ENCODE measurements at places on chromosomes 2 and 18.

DNA sequence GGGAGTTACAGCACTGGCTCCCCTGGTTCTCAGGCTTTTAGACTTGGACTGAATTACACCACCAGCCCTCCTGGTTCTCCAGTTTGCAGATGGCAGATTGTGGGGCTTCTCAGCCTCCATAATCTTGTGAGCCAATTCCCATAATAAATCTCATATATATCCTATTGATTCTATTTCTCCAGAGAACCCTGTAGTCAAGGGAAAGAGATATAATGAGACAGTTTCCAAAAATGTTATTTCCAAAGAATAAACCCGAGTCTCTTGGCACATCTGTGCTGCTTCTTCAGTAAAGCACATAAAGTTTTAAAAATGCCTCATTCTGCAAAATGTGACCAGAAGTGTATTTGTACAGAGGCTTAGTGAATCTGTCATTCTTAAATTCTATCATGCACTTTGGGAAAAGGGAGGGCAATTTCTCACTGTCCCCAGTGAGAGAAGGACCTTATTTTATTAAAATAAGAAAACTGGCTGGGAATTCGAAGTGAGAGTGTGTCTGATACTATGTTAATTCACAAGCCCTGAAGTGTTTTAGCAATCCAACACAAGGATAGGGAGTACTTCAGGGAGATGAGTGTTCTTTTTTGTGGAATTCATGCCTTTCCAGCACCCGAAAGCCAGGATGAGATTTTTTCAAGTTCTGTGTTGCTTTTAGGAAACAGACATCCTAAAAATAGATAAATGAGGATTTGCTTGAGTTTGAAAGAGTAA is 282.4 kb upstream of the CHAC2 start:
- no peak for DNase-seq

DNA sequence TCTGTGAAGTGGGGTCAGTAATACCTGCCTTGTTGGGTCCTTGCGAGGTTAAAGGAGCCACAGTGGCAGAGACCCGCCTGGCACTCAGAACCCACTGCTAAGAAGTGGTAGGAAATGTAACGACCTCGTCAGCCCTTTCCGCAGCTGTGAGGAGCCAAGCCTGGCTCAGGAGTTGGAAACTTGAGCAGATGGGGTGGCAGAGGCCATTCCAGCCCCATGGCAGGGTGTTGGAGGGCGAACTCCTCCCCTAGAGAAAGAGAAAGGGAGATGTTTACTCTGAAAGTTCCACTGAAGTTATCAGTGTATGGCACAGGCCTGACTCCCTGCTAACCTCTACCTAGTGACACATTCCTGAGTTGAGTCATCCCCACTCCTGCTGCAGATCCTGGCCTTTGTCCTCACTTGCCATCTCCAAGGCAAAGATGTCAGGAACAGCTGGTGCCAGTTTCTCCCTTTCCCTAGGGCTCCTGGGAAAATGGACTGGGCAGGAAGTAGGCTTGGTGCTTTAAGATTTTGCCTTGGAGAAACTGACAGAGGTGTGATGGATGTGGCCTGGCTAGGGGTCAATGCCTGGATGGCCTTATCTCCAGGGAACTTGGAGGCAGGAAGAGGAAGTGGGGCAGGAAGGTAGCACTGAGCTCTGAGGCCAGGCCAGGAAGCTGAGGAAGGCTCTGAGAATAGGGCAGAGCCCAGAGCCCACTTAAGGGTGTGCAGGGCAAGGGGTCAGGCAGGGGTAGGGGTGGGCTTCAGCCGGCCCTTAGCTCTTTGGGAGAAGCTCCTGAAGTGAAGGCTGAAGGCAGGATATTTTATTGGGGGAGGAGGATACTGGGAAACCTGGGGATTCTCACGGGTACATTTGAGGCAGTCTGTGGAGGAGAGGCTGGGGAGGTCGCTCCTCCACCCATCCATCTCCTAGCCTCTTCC is 888 bp downstream of the VAMP5 start:
- DNase-seq = no peak

DNA sequence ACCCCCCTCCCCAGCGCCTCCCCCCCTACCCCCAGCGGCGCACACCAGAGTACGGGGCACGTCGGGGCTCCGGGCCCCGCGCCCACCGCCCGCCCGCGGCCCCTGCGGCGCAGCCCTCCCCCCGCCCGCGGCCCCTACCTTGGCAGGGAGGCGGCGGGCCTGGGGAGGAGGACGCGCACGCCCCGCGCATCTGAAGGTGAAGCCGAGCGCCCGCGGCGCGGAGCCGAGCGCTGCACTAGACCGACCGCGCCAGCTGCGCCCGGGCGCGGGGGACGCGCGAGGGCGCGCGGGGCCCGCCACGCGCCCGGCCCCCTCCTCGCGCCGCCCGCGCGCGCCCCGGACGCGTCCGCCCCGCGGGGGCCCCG is at the start of gene ZNF516:
ZNF516 (minus strand) TSS at position 237 of the 365 bp plus-strand sequence. CDS start 52,188 bp downstream, outside the sequence.
- no peak for DNase-seq

DNA sequence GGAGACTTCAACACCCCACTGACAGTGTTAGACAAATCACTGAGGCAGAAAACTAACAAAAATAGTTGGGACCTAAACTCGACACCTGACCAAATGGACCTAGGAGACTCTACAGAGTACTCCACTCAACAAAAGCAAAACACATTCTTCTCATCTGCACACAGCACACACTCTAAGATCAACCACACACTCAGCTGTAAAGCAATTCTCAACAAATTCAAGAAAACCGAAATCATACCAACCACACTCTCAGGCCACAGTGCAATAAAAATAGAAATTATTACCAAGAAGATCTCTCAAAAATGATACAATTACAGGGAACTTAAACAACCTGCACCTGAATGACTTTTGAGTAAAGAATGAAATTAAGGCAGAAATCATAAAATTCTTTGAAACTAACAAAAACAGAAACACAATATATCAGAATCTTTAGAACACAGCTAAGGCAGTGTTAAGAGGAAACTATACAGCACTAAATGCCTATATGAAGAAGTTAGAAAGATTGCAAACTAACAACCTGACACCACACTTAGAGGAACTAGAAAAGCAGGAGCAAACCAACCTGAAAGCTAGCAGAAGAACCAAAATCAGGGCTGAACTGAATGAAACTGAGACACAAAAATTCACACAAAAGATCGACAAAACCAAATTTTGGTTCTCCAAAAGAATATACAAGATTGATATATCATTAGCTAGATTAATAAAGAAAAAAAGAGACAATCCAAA is 46.3 kb downstream of the RTTN start:
- no peak for DNase-seq

DNA sequence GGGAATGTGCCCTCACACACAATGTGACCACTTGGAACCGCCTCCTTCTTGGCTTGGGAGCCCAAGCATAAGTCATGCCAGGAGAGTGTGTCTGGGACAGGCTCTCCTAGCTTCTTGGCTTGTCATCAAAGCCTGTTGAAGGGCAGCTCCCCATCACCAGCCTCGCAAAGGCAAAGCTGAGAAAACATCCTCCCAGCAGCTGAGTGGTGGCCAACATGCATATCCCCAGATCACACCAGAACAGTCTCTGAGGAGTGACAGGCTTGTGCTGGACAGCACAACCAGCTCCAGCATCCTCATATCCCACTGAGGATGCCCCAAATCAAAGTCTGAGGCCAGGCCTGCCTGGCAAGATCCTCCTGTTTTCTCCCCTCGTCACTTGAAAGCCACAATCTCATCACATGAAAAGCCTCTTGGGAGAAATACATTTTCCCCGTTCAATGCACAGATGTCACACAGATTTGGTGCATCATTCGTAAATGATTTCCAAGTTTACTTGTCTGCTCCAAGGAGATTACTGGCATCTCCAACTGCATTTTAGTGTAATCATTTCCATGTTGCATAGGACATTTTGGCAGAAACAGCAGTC is 269.3 kb downstream of the TTC32 start:
- no peak for DNase-seq

GRCh38 chr2:121803503-121803902 is 48.1 kb downstream of the TSN start:
- no peak for DNase-seq

Measured in stimulated activated CD8-positive, alpha-beta memory T cell treated with anti-CD3 and anti-CD28 coated beads, Interleukin-12 subunit alpha, Interleukin-12 subunit beta, amount 100 ng/mL, for 1 hour (primary cell).